T-helper 1 cell (primary cell): ENCODE measurements at places on chromosomes 16 and 17.

DNA sequence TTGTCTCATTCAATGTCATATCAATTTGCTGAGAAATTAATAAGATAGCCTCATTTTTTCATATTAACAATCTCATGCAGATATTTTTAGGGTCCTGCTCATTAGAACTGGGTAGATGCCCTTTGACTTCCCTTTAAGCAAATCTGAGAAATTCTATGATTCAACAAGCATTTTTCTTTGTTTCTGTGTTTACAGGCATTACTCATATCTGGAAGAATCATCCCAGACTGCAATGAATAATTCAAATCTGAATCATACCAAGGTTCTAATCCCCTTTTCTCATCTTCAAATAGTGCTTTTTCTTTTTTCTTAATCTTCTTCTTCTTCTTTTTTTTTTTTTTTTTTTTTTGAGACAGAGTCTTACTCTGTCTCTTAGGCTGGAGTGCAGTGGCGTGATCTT, 69.2 kb upstream of the KIFC3 start:
- no peak for DNase-seq

DNA sequence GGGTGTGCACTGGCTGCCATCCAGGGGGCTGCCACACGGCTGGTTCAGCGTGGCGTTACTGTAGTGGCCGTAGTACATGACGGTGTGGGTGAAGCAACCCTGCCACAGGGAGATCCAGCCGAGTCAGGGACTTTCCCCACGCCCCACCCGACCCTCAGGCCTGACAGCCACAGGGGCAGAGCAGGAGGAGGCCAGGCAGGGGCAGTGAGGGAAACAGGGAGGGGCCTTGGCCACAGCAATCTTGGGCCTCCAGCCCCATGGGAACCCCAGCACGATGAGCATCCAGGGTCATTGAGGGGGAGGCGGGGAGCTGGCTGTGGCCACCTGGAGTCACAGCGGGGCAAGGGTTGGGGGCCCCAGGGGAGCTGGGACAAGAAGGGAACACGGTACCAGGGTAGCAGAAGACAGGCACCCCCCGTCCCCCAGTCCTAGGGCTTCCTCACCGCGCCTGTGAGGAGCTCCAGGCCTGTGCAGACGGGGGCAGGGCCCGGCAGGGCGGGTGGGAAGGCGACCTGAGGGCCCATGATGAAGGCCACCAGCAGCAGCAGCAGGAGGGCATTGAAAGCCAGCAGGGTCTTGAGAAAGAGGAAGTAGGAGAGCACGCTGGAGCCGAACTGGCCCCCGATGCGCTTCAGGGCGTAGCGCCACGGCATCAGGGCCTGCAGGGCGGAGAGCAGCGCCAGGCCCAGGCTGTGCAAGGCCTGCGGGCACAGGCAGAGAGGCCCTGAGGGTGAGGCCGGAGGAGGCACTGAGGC, 4.3 kb downstream of the TMC6 start:
- no peak for DNase-seq

GRCh38 chr17:64155751-64156544, 26.0 kb upstream of the ERN1 start:
- no peak for DNase-seq

DNA sequence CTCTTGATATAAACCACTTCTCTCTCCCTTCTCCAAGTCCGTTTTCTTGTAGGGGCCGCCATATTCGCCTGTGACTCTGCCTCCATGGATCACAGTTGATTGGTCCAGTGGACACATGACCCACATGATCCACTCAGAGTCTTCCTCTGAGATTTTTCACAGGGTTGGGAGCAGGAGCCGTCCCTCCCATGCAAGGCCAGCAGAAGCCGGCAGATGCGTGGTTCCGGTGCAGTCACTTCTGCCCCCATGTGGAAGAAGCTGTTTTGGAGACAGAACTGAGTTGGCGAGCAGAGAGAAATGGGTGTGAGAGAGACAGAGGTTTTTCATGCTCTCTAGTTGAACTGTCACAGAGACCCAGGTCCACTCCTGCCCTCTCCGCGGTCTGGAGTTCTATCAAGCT, 83.3 kb downstream of the C16orf95 start:
- DNase-seq = no peak

DNA sequence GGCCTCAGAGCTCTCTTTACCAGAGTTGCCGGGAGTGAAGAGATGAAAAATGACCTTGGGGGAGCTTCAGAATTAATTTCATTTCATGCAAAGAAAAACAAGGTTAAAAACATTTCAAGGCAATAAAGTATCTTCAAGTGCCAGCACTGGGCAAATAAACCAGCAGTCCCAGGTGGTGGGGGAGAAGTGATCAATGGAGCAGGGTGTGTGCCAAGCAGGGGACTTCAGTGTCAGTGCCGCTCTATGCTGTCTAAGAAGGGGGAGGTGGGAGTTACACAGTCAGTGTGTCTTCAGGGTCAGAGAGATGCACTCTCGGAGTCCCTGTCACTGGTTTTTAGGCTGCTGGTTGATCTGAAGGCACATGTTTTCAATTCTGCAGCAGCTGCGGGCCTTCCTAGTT, 57.2 kb upstream of the MGAT5B start:
- no peak for DNase-seq

GRCh38 chr17:15213381-15214087, 51.6 kb downstream of the PMP22 start:
- no peak for DNase-seq

GRCh38 chr16:8919934-8920462, 37.8 kb downstream of the LITAFD start:
- DNase-seq = no peak

GRCh38 chr16:64926476-64926875, 195.4 kb downstream of the CDH11 start:
- DNase-seq = no peak

DNA sequence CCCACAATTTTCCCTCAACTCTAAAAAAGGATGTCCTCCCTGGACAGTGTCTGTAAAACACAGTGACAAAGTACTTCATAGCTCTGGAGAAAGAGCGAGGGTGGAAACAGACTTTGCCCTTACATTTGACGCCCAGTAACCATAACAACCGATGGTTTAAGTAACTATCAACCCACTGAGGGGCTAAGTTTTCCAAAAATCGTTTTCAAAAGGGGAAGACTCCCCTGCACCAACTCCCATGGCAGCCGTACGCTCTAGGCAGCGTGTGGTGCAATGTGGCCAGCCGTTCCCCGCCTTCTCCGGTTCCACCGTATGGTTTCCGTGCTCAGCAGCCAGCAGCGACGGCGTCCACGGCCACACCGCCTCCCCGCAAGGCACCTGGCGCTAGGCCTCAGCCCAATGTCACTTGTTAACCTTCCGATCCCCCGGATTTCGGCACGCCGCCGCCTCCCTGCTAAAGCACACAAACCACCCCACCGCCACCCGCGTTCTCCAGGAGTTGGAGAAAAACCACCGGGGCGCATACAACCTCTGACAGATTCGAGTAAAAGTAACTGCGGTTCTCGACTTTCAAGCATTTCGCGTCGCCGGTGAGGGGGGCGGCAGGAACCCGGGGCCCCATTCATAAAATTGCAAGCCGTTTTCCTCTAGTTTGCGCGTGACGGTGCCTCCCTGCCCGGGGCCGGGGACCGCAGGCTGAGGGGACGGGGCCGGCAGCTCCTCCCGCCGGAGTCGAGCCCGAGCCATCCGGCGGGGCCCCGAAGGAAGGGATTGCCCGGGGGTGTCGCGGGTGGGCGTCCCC, 661 bp downstream of the TEX2 start:
- DNase-seq = peak; percentile 48

GRCh38 chr16:72033437-72033836, 20.9 kb upstream of the HP start:
- no peak for DNase-seq

- DNase-seq = no peak
Observed at GRCh38 chr17:35708951-35709350, 22.5 kb upstream of the RASL10B start.

DNA sequence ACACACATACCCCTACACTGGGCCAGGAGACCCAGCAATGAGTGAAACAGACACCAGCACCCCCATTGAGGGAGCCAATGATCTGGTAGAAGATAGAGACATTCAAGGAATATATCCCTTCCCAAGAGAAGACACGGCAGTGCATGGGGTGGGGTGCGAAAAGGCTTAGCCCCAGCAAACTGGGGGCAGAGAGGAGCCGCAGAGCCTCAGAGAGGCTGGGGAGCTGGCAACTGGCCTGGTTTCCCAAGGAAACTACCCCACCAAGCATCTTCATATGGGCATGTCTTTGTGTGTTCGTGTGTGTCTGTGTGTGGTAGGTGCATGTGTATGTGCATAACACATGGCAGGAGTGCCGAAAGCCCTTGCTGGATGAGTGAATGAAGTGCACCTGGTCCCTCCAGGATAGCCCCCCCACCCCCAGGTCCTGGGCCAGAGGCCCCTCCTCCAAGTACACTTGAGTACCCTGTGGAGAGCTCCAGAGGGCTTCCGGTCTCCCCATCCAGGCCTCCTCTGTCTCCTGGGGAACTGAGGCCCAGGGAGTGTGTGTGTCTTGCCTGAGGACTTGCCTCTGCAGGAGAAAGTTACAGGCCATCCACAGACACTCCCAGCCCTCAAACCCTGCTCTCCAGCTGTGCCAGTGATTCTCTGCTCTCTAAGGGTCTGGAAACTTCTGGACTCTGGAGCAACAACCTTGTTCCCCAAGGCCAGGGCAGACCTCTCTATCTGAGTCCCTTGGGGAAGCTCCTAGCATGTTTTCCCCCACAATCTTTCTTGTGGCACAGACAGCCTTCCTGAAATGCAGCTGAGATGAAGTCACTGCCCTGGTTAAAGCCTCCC, 15.9 kb downstream of the TBX2 start:
- DNase-seq = no peak

DNA sequence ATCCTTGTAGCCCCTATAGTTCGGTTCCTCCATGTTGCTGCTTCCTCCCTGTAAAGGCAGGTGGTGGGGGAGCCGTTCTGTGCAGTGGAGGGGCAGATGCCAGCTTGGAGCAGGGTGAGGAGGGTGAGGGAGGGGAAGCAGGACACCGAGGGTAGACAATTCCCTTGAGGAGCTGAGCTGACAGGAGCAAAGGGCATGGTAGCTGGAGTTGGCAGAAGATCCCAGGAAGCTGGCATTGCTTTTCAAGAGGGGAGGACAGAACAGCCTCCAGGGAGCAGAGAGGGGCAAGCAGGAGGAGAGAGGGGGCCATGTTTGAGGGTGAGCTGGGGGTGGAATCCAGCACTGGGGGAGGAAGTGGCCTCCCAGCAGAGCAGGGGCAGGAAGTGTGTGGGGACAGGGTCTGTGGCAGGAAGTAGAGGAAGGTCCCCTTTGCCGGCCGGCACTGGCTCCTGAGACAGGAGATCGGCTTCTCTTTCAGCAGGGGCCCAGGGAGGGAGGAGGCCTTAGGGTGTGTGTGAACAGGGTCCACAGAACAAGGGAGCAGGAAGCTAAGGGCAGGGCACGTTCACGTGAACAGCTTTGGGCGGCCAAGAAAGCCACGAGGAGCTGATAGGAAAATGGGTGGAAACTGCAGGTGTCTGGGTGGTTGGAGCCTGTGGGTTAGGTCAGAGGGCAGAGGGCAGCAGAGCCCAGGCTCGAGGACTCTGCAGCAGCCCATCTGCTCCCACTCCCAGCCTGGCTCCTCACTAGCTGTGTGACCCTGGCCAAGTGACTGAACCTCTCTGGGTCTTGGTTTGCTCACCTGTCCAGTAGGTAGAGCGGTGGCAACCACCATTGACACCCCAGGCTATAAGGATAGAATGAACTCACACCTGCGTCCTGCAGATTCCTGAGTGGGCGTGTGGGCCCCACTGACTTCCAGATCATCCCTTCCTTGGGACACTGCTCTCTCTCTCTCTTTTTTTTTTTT, 17.5 kb upstream of the SPNS2 start:
- no peak for DNase-seq

DNA sequence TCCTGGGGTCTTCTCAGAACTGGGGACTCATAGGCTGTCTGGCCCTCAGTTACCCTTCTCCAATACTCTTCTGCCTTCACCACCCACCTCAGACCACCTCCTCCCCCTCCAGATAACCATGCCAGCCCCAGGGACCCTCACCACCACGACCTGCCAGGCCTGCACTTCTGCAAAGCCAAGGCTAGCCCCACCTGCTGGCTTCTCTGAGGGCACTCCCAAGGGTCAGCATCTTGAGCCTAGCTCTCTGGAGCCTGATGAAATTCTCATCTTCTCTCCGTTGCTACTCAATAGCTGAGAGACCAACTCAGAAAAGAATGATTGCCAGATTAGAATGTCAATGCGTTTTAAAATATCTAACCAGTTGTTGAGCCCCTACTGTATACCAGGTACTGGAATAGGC, 56.1 kb upstream of the LYRM9 start:
- DNase-seq = no peak

DNA sequence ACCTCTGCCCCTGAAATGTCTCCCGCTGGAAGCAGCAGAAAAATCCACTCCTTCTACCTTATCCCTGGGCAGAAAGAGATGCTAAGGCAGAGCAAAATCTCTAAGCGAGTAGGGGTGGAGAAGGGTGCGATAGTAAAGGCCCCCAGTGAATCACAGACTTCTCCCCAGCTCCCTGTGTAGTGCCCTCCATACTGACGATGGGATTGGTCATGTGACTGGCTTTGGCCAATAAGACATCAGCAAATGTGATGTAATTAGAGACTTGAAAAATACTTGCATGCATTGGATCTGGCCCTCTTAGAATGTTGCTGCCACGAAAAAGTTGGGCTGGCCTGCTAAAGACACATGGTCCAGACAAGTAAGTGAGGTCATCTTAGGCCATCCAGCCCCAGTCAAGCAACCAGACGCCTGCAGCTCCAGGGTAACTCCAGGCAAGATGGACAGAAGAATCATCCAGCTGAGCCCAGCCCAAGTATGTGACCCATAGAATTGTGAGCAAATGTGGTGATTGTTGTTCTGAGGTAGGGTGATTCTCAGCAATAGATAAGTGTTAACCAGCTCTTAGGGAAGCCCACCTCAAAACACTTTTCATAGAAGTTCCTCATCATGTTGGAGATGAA, 36.0 kb downstream of the HASPIN start:
- no peak for DNase-seq

- no peak for DNase-seq
Observed at GRCh38 chr16:82862057-82862456, 235.3 kb downstream of the CDH13 start.

DNA sequence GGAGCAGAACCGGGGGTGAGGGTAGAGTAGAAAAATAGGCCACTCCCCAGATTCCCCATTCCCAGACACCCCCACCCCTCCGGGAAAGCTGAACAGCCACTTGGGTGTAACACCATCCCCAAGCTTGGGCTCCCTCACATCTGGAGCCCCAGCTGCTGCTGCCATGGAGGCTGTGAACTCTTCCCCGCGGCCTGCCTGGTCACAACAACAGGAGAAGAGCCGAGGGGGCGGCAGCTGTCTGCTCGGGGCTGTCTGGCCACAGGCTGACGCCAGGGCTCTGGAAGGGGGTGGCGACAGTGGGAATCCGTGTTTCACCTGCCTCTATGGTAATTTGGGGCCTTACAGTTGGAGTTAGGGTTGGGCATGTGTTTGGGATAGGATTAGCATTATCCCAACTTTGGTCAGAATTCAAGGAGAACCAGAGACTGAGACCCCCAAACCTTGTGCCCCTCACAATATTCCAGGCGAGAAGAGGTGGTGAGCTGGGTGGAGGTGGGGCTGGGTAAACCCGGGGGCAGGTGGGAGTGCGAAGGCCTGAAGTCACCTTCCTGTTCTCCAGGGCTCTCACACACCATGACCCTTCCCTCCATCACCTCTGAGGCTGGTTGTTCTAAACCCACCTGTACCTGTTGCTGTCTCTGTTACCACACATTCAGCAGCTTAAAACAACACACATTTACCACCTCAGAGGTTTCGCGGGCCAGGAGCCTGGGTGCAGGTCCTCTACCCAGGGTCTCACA, 29.7 kb upstream of the NXPH3 start:
- DNase-seq = no peak

- no peak for DNase-seq
Observed at GRCh38 chr17:27904534-27905446, 11.6 kb upstream of the LYRM9 start.

GRCh38 chr17:5841862-5842261, 228.3 kb upstream of the WSCD1 start:
- DNase-seq = no peak
